Activated naive CD4-positive, alpha-beta T cell treated with anti-CD3 and anti-CD28 coated beads, Interleukin-2, amount 50 U/mL, for 72 hours (primary cell): ENCODE measurements at places on chromosomes 12 and 14.

- peak; percentile 53 for DNase-seq
Measured at GRCh38 chr14:90577661-90578282, 180.9 kb downstream of the CALM1 start.

DNA sequence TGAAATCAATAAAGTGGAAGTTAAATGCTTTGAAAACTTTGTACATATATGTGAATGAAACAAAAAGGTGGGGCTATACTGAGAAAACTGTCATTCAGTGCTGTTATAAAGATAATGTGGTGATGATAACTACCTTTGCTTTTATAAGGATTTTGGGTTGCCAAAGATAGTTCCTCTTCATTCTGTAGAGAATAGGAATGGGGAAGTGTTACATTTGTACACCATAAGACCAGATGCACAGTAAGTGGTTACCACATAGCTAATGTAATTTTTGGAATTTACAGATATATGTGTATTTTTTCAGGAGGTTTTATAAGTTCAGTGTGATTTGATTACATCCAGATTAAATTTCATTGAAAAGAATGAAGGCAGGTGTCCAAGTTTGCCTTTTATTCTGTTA is 18.1 kb downstream of the RAB21 start:
- DNase-seq: no peak

DNA sequence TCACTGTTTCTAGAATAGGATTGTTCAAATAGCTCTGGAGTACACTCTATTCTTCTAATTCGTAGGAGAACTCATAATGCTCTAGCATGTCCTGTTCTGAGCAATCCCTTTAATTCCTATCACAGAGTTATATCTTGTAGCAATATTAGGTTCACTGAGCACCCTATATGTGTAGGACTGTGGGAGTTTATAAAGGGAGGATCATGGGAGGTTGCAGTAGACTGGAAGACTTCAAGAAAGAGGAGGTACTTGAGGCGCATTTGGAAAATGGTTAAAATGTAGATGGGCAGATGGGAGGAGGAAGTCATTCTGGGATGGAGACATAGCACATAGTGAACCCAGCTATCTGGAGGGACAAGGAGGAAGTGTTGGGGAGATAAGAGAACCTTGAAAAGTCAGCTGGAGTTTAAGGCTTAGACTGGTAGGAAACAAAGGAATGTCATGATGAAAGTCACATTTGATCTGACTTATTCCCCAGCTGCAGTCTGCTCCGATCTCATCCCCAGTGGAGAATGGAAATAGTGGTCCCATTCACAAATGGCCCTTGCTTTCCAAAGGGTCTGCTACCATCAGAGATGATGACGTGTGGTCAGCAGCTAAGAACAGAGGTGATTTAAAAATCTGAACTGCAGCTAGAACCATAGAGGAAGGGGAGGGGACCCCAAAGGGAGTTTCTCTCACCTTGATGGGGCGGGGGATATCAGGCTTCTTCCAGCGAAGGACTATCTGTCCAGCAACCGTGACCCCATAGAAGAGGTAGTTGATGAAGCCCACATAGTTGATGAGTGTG is 10.1 kb upstream of the CEBPE start:
- no peak for DNase-seq

DNA sequence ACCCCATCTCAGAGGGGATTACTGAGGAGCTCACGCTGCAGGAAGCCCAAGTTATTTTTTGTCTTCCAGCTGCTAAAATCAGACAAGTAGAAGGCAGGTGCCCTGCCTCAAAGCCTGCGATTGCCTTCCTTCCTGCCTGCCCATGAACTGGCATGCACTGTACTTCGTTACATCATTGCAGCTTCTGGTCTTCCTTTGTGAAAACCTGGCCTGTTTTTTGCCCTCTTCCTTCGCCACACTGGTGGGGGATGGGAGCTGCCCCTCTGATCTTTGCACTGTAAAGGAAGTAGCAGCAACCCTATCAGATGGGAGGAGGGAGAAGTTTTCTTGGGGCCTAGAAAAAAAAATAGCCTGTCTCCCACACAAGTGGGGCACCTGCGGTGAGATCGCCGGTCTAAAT is 1098.7 kb downstream of the BCL11B start:
- no peak for DNase-seq

- no peak for DNase-seq
Measured at GRCh38 chr14:102819747-102820330, 42.6 kb downstream of the TRAF3 start.

- no peak for DNase-seq
Measured at GRCh38 chr14:60563113-60563512, 54.2 kb downstream of the SIX6 start.

DNA sequence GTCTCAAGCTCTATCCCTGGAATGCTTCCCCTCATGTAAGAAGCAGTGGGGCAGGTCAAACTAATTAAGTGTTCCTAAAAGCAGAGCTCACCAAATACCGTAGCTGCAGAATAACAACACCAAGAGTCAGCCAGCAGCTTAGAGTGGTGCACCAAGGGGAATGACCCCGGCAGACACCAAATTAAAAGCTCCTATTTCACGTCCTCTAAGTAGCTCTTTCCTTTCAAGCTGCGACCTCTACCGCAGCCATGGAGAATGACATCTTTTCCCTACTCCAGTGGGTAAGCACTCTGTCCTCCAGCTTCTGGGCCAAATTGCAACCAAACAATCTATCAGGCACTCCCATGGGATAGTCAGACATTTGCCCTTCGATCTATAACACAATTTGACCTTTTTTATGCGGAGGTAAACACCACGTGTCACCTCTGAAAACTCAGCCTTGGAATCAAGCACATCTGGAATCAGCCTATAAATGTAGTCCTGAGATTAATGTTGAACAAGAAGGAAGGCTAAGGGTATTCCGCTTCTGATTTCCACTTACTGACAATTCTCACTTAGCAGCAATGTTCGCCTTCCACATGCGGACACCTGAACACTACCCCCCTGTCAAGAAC is 67.6 kb upstream of the CDKN3 start:
- DNase-seq: no peak

GRCh38 chr12:38547586-38547985 is 231.0 kb downstream of the ALG10B start:
- no peak for DNase-seq

DNA sequence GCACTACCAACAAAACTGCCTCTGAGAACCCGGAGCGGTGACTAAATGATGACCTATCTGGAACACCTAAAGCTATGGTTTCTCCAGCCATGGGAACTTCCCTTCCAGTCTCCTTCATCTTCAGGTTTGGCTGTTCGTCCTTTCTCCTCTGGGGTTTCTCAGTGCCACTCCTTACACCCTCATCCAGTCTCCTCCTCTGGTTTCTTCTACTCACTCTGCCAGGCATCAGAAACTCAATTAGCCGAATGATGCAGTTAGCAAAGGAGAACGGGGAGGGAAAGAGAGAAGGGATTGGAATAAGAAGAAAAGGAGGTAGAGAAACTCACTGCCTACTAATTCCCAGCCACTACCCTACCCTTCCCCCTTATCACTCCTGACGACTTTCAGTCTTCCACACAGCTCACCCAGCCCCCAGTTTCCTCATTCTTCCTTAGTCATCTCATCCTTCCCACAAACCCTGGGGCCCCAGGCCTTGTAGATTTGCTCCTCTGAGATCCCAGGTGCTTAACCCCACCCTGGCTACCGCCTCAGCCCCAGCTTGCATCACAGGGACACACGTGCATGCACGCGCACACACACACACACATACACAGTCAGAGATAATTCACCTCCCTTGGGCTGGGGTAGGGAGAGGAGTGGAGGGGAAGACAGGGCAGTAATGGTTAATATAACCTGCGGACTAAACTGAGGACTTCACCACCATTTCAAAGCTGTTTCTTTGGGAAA is 13.0 kb downstream of the FGD6 start:
- no peak for DNase-seq

GRCh38 chr12:45350861-45351260 is 135.0 kb downstream of the ANO6 start:
- no peak for DNase-seq

- peak; percentile 24 for DNase-seq
Measured at GRCh38 chr12:123270214-123271000, 1.2 kb downstream of the CDK2AP1 start.

- DNase-seq: no peak
Measured at GRCh38 chr14:95452176-95452892, 64.1 kb downstream of the SYNE3 start.

GRCh38 chr12:99253068-99253467 is 394.5 kb upstream of the GARIN6 start:
- DNase-seq: no peak

DNA sequence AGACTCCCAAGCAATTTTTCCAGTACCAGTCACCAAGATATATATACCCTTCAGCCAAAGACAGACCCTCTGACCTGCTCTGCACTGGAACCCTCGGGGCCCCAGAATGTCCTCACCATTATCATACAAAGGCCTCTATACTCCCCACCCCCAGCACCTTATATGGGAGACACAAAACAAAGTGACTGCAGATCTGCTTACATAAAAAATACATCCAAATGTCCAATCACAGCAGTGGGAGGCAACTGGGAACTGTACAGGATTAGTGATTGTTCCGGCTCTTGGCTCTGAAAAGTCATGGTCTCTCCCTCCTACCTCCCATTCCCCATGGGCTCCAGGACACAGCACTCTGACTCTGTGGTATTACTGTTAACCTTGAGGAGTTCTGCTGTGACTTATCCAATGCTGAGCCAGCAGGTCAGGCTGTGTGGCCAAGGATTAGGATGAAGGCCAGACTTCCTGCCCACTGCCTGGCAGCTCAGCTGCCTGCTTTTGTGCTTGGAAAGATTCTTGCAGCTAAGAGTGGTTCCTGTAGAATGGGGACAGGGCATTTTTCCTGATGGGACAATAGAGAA is 13.7 kb downstream of the OXA1L start:
- no peak for DNase-seq

- DNase-seq: peak; percentile 61
Measured at GRCh38 chr12:2052826-2053678, at the start of gene CACNA1C. Gene CACNA1C (plus strand): TSS chr12:2052987. CDS start chr12:2053563, 576 bp downstream.

DNA sequence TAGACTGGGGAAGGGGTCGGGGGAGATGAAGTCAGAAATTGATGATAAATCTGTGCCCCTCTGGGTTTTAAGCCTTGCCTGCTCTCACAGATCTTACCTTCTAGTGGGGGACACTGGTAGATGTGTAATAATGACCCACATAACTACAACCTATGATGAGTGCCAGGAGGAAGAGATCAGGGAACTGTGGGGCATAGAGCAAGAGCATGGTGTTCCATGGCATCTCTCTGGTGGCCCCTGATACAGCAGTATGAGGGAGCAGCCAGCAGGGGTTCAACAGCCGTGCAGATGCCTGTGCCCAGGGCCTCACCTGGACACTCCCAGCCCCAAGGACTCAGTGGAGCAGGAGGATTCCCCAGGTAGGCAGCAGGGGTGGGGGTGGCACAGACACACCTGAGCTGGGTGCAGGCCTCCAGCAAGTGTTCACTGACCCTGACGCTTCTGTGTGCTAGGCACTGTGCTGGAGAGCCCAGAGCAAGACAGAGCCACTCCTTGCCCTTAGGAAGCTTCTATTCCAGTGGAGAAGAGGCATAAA is 5.0 kb downstream of the ACACB start:
- DNase-seq: no peak

- DNase-seq: no peak
Measured at GRCh38 chr12:94706250-94706661, 55.9 kb upstream of the TMCC3 start.

DNA sequence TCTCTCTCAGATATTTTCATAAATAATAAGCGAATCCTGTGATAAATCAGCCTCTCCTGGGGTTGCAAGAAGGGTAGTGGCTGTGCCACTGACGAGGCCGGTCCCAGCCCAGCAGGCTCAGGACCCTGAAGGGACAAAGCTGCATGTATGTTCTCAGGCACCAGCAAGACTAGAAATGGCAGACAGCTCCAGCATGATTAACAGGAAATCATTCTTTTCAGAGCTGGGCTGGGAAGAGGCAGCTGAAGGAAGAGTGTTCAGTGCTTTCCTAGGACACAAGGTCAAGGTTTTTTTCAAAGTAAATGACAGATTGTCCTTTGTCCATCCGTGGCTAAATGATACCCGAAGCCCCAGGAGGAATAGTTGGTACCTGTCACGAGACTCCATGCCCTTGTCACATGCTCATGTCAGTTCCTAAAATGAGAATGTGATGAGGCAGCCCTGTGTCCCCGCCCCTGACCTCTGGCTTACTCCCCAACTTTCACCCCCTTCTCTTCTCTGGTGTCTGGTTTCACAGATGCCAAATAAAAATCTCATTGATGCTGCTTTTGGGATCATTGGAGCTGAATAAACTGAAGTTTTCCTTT is 65.1 kb downstream of the PPP1R36 start:
- DNase-seq: no peak

DNA sequence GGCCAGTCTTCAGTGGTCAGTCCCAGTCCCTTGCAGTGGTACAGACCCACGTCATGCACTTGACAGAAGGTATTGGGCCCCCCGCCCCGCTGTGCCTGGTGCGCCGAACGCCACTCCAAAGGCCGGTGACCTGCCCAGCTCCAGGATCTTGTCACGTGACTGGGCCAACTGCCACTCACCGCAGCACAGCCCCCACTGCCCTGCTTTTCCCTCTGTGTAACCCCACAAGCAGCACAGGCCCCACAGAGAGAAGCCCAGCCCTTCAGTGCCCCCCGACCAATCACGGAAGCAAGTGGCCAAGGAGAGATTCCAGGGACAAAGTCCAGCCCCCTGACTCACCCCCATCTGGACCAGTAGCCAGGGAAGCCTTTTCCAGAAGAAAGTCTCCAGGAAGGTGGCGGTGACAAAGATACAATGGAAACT is 498 bp downstream of the GPR132 start:
- peak; percentile 72 for DNase-seq

DNA sequence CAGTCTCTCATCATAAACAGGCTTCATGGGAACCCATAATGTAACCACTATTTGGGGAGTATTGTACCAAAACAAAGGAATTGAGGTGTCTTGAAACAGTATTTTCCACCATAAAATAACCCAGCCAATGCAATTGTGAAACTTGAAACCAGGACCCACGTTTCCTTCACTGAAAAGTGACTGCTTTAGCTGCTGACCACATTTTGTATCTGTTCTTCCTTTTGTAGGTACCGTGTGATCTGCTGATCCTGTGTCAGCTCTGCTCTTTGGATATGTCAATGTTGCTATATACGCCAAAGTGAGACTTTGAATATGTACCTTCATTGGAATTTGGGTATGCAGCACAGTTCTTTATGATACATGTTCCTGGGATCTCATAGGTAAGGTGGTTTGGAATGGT is 95.1 kb upstream of the CNTN1 start:
- DNase-seq: no peak

GRCh38 chr14:22926316-22926715 is 2.9 kb downstream of the PRMT5 start:
- no peak for DNase-seq

GRCh38 chr14:28381656-28382055 is 384.9 kb upstream of the FOXG1 start:
- DNase-seq: no peak
